ENCODE measurements at places on chromosomes 1 and 21. TPM values are rescaled to one million over a fixed set of nuclear protein-coding genes. Genes with fewer than 3 reads are reported as not detected.

SFN gene
- 710 TPM for total RNA-seq

NFYC gene
- 36.5 TPM for total RNA-seq

SPRR4 gene
- not detected for total RNA-seq

C1orf21 gene
- 10.0 TPM for total RNA-seq

LMX1A gene
- not detected for total RNA-seq

HOOK1 gene
- total RNA-seq: 0.27 TPM

TNFRSF25 gene
- total RNA-seq: 4.9 TPM

ANKRD35 gene
- total RNA-seq: 0.04 TPM

TCHH gene
- total RNA-seq: 0.31 TPM

F13B gene
- not detected for total RNA-seq

CNTN2 gene
- not detected for total RNA-seq

RXRG gene
- total RNA-seq: not detected

OR2L2 gene
- total RNA-seq: not detected

SLC45A1 gene
- total RNA-seq: 10.3 TPM

AADACL3 gene
- total RNA-seq: not detected

PLA2G2F gene
- total RNA-seq: not detected

LRRC3 gene
- total RNA-seq: 2.1 TPM

FMO3 gene
- not detected for total RNA-seq

TRIM67 gene
- total RNA-seq: 0.14 TPM

KRTAP11-1 gene
- total RNA-seq: not detected

NBPF6 gene
- total RNA-seq: not detected

ZNF683 gene
- total RNA-seq: not detected

RBM34 gene
- 72.0 TPM for total RNA-seq

ARHGEF10L gene
- 7.0 TPM for total RNA-seq

AKR7A3 gene
- 0.32 TPM for total RNA-seq

CLCA2 gene
- total RNA-seq: not detected

SMCP gene
- not detected for total RNA-seq

CD164L2 gene
- not detected for total RNA-seq

LCE1E gene
- total RNA-seq: not detected

PROK1 gene
- total RNA-seq: not detected

ERVH48-1 gene
- not detected for total RNA-seq

ARV1 gene
- total RNA-seq: 24.9 TPM

NBPF10 gene
- 0.98 TPM for total RNA-seq

CD5L gene
- total RNA-seq: not detected

ERICH3 gene
- total RNA-seq: not detected

XPR1 gene
- total RNA-seq: 29.8 TPM

TSTD1 gene
- 0.25 TPM for total RNA-seq

CHI3L2 gene
- total RNA-seq: 0.72 TPM

CHI3L1 gene
- not detected for total RNA-seq

GPR3 gene
- total RNA-seq: 1.5 TPM

TTC13 gene
- 9.6 TPM for total RNA-seq

GBP7 gene
- not detected for total RNA-seq

PTPN7 gene
- not detected for total RNA-seq

PPP2R5A gene
- total RNA-seq: 20.1 TPM

TMEM51 gene
- total RNA-seq: 28.6 TPM

C8A gene
- total RNA-seq: not detected

IL12RB2 gene
- 0.12 TPM for total RNA-seq

RIPK4 gene
- 17.9 TPM for total RNA-seq

NEK7 gene
- total RNA-seq: 10.8 TPM

SH2D1B gene
- 0.13 TPM for total RNA-seq

LYPD8 gene
- total RNA-seq: not detected

REN gene
- not detected for total RNA-seq

LRRC38 gene
- total RNA-seq: 0.06 TPM

PGBD5 gene
- 0.37 TPM for total RNA-seq

LCE1B gene
- total RNA-seq: not detected

All from A549 treated with Mapracorat at 1 μM for 4 hours (cell line).